ENCODE measurements at places on chromosomes 2 and 18. TPM values are rescaled to one million over a fixed set of nuclear protein-coding genes. Genes with fewer than 3 reads are reported as not detected.

Gene SERPINB4
- total RNA-seq, result not detected

Gene PUM2
- total RNA-seq, result 104 TPM

Gene SERPINB10
- total RNA-seq, result not detected

DNA sequence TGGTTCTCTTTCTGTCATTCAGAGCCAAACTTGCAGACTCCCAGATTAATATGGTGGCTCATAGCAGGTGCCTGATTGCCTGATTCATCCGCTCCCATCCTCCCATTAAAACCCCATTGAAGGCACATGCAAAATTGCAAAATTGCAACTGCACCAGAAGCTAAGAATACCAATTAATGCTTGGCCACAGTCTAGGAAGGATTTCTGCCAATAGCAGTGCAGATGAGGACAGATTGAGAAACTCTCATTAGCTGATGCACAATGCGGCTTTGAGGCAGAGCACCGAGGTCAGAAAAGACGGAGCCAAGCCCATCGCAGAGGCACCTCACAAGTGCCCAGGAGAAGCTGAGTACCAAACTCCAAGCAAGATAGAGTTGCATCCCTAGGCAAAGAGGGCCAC lies 172.8 kb downstream of the ARL4C start:
- H3K27me3 ChIP-seq, result no peaks in the 10 kb centered on the region
- H3K4me1 ChIP-seq, result peaks cover 27% of the 10 kb centered on the region
- no peak overlapping the region for H3K4me3 ChIP-seq
- DNase-seq, result no peak
- H3K36me3 ChIP-seq, result no peaks in the 10 kb centered on the region
- peak overlapping the region; percentile 65 for H3K27ac ChIP-seq

GRCh38 chr18:36850527-36851201 lies 21.7 kb downstream of the KIAA1328 start:
- peaks cover 6% of the 10 kb centered on the region for H3K4me1 ChIP-seq
- H3K27ac ChIP-seq, result no peak overlapping the region
- no peak for DNase-seq
- H3K36me3 ChIP-seq, result peaks cover 41% of the 10 kb centered on the region
- no peak overlapping the region for H3K4me3 ChIP-seq

GRCh38 chr2:43495727-43496126 lies 100.1 kb downstream of the THADA start:
- no peaks in the 10 kb centered on the region for H3K27me3 ChIP-seq
- no peak overlapping the region for H3K4me3 ChIP-seq
- no peak overlapping the region for H3K27ac ChIP-seq
- H3K36me3 ChIP-seq, result peaks cover 29% of the 10 kb centered on the region

- H3K36me3 ChIP-seq, result no peaks in the 10 kb centered on the region
- H3K27ac ChIP-seq, result no peak overlapping the region
- no peaks in the 10 kb centered on the region for H3K4me1 ChIP-seq
- H3K4me3 ChIP-seq, result no peak overlapping the region
- no peaks in the 10 kb centered on the region for H3K27me3 ChIP-seq
Measured at GRCh38 chr2:49465157-49465831, 311.0 kb upstream of the FSHR start.

GRCh38 chr2:238382381-238382781 lies 44.3 kb upstream of the ASB1 start:
- peaks cover 2% of the 10 kb centered on the region for H3K36me3 ChIP-seq
- H3K4me3 ChIP-seq, result no peak overlapping the region
- DNase-seq, result no peak
- no peaks in the 10 kb centered on the region for H3K27me3 ChIP-seq
- peaks cover 27% of the 10 kb centered on the region for H3K4me1 ChIP-seq

GRCh38 chr2:144382849-144383248 lies 137.1 kb downstream of the ZEB2 start:
- no peaks in the 10 kb centered on the region for H3K36me3 ChIP-seq
- H3K4me3 ChIP-seq, result peak overlapping the region; percentile 14
- peaks cover 42% of the 10 kb centered on the region for H3K4me1 ChIP-seq

- peaks cover 17% of the 10 kb centered on the region for H3K27me3 ChIP-seq
- DNase-seq, result no peak
- H3K27ac ChIP-seq, result no peak overlapping the region
- no peak overlapping the region for H3K4me3 ChIP-seq
- H3K4me1 ChIP-seq, result no peaks in the 10 kb centered on the region
- H3K36me3 ChIP-seq, result peaks cover 3% of the 10 kb centered on the region
Measured at GRCh38 chr2:233780771-233781170, 2.6 kb downstream of the MROH2A start.

- no peak for DNase-seq
- H3K27me3 ChIP-seq, result peaks cover 1% of the 10 kb centered on the region
- H3K4me3 ChIP-seq, result no peak overlapping the region
- H3K4me1 ChIP-seq, result no peaks in the 10 kb centered on the region
Measured at GRCh38 chr2:216967889-216968288, 108.0 kb upstream of the TNP1 start.

- no peaks in the 10 kb centered on the region for H3K27me3 ChIP-seq
- H3K4me3 ChIP-seq, result no peak overlapping the region
- no peaks in the 10 kb centered on the region for H3K4me1 ChIP-seq
- DNase-seq, result no peak
- H3K36me3 ChIP-seq, result no peaks in the 10 kb centered on the region
Measured at GRCh38 chr18:7748251-7749007, 181.3 kb downstream of the PTPRM start.

- no peaks in the 10 kb centered on the region for H3K27me3 ChIP-seq
- no peaks in the 10 kb centered on the region for H3K36me3 ChIP-seq
- H3K4me3 ChIP-seq, result no peak overlapping the region
- no peak for DNase-seq
Measured at GRCh38 chr2:62971936-62972335, 78.7 kb upstream of the OTX1 start.

DNA sequence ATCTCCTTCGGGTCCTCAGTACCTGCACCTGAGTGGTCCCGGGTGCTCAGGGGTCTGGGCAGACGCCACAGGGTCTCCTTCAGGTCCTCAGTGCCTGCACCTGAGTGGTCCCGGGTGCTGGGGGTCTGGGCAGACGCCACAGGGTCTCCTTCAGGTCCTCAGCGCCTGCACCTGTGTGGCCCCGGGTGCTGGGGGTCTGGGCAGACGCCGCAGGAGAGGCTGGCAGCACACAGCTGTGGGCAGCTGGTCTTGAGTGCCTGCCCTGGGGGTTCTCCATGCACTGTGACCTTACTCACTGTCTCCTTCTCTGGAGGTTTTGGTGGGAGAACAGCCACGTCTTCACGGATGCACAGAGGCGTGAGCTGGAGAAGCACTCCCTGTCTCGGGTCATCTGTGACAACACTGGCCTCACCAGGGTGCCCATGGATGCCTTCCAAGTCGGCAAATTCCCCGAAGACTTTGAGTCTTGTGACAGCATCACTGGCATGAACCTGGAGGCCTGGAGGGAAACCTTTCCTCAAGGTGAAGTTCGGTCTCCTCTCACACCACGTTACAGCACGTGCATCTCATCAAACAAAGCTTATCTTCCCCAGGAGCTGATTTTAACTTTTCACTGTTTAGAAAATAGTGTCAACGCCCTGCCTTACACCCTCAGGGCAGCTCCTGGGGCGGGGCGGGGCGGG lies 82.6 kb downstream of the TPO start:
- no peaks in the 10 kb centered on the region for H3K36me3 ChIP-seq
- no peak overlapping the region for H3K27ac ChIP-seq
- H3K4me3 ChIP-seq, result no peak overlapping the region
- H3K27me3 ChIP-seq, result no peaks in the 10 kb centered on the region
- no peak for DNase-seq
- no peaks in the 10 kb centered on the region for H3K4me1 ChIP-seq
